ENCODE measurements at places on chromosomes 6 and 20.

DNA sequence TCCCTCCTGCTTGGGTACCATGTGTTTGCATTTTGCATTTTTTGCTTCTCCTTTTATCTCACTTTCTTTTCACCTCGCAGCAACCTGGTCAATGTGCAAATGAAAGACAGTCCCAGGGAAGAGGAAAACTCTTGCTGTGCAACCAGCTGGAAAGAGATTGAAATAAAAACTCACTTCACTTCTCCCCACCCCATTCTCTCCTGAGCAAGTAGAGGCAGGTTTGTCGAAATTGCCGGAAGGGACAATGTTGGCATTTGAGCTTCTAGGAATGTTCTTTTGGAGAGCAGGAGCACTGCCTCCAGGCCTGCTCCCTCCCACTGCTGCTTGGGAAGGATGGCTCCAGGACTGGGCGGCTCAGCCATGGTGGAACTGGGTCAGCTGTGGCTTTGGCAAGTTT is 30.6 kb downstream of the KCNG1 start:
- no peak for DNase-seq

GRCh38 chr6:77034161-77034560 is 429.1 kb downstream of the HTR1B start:
- no peak for DNase-seq

GRCh38 chr20:39009348-39009747 is 47.2 kb downstream of the DHX35 start:
- DNase-seq: no peak

GRCh38 chr6:36716476-36717093 is 19.0 kb downstream of the RAB44 start:
- no peak for DNase-seq

DNA sequence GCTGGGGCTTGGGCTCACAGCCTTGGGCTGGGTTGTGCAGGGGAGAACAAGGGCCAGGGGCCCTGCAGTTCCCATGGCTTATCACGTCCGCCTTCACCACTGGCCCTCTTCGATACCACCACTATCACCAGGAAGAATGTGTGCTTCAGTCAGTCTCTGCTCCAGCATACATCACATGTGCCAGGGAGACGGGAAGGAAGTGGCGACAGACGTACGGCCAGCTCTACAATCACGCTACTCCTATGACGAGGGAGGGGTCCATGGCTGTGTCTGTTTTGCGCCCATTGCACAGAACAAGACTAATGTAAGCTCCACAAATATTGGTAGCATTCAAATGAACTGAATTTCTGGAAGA is 72.1 kb downstream of the TRAM2 start:
- no peak for DNase-seq
